ENCODE measurements at places on chromosomes 12 and 14. TPM values are rescaled to one million over a fixed set of nuclear protein-coding genes. Genes with fewer than 3 reads are reported as not detected.

The GPR162 gene
- 2.1 TPM for total RNA-seq

- no peak for DNase-seq
Measured at GRCh38 chr12:108645686-108646599, 12.2 kb upstream of the SELPLG start.

The KRT79 gene
- total RNA-seq, result not detected

The RBM19 gene
- 7.9 TPM for total RNA-seq

The CLMN gene
- 2.8 TPM for total RNA-seq

DNA sequence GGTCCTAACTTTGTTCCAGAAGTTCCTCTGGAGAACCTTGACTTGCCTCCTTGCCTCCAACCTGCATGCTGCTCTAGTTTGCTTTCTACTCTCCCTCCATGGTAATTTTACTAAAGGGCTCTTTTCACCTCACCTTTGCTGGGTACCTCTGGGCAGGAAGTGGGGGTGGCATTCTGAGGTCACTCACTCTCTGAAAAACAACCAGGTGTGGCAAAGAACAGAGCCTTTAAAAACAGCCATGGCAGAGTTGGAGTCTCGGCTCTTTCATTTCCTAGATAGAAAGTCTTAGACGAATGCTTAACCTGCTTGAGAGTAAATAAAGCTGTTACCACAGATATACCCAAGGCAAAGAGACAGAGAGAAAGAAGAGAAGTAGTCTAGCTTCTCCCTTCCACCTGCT is 827.9 kb downstream of the BCL11B start:
- DNase-seq, result no peak

- no peak for DNase-seq
Measured at GRCh38 chr14:75040507-75040906, 10.8 kb downstream of the MLH3 start.

DNA sequence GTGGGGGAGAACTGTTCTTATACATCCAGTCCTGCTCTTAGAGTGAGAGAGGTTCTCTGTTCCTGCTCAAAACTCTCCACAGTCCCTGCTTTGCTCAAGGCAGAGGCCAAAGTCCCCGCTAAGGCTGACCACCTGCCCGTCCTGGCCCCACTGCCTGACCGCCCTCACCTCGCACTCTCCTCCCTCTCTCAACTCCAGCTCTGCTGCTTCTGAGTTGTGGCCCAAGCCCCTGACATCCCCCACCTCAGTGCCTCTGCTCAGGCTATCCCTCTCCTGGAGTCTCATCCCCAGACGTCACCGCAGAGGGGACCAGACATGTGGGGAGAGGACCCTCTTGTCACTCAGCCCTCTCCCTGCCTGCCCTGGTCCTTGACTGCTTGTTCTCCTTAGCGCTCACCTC is 110.6 kb downstream of the CALM1 start:
- no peak for DNase-seq

The TMEM132D gene
- 0.05 TPM for total RNA-seq

- no peak for DNase-seq
Measured at GRCh38 chr12:243381-243780, 19.3 kb downstream of the SLC6A13 start.

DNA sequence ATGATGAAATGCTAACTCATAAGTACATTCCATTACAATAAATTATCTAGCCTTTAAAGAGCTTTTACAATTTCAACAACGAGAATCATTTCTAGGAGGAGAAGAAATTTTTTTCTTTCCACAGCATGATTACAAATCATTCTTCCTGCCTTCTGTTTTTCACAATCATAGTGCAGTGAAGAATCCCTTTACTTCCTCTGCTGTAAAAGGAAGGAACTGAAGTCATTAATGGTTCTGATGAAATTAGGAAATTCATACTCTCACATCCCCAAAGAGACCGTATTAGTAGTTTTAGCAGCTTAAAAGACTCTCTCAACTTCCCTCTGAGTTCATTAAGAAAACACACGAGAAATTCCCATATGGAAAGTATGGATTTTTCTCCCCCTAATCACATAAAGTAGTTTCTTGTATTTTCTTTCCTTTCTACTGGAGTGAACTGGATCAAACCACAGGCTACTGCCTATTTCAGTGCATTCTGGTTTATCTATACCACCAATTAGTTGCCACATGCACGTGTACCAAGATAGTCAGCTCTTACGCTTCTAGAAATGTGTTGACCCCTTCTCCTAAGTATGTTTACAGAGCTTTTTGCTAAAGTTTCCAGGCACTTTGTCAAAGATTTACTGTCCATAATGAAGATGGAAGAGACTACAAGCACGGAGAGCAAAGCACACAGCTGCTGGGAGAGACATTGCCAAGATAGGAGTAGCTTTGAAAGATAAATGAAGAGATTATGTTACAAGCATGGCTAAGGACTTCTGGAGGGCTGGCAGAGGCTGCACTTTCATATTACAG is 58.9 kb upstream of the KITLG start:
- no peak for DNase-seq

DNA sequence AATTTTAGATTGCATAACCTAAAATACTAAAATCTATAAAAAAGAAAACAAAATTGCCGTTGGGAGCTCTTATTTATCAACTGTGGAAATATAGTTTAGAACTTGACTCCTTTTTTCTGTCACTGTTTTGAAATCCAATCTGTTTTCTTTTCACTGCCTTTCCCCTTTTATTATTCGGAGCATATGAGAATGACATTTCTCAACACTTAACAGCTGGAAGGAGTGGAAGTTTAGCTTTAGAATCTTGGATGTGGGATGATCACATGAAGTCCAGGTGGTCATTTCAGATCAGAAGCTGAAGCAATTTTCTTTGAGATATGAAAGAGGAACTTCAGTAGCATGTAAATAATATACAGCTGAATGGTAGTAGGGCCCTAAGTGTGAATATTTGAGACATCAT is 16.7 kb downstream of the TRHDE start:
- DNase-seq, result no peak

DNA sequence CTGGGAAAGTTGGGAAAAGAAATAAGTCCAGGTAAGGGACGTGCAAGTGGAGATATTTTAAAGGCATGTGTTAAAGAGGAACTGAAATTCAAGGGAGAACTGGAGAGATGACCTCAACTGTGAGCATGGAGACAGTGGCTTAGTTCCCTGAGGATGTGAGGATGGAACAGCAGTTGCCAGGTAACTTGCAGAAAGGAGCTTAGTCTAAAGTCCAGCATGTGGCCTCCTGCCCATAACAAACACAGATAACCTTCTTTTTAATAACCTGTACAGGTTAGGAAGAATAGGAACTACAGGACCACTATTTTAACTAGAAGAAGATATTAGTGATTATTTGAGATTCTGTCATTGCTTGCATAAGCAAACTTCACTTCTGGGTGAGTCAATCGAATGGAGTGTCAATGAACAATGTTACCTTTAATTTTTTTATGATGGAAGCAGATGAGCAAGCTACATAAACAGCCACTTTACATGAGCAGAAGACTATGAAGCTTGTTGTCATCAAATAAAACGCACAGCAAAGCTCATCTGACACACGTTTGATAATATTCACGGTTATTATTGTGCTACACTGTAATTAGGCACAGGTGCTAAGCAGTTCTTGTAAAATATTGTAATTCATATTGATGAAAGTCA is 291.7 kb upstream of the DDHD1 start:
- no peak for DNase-seq

The AJUBA gene
- total RNA-seq, result 55.5 TPM

DNA sequence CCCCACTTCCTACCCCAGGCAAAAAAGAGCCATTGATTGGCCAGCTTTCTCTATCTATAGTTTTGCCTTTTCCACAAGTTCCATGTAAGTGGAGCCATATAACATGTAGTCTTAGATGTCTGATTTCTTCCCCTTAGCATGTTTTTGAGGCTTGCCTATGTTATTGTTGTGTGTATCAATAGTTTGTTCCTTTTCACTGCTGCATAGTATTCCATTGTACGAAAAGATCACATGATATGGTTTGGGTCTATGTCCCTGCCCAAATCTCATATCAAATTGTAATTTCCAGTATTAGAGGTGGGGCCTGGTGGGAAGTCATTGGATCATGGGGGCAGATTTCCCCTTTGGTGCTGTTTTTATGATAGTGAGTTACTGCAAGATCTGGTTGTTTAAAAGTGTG is 93.6 kb upstream of the RFLNA start:
- DNase-seq, result no peak

DNA sequence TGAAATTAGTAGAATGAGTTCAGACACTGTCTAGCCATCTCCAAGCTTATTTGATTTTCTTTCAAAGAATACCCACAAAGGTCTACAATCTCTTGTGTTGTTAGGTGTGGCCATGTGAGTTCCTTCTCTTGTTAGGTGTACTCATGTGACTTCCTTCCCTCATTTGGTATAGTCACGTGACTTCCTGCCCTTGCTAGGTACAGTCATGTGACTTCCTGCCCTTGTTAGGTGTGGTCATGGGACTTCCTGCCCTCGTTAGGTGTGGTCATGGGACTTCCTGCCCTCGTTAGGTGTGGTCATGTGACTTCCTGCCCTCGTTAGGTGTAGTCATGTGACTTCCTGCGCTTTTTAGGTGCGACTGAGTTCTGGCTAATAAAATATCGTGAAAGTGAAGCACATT is 179.6 kb downstream of the TMX1 start:
- no peak for DNase-seq

DNA sequence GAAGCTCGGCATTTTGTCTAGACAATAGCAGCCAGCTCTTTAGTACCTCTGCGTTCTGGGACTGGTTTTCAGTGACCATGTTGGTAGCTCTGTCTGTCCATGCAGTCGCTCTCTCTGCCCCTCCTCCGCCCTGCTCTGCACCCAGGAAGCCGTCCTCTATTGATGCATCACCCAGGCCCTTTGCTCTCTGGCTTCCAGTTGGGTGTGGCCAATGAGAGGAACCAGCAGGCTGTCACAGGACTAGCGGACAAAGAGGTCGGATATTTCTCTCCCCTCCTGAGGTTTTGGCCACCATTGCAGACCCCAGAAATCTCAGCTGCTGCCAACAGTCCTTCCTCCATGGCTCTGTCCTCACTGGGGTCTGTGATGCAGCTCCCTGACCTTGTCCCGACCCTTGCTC is 180.6 kb downstream of the TMEM132D start:
- DNase-seq, result no peak

- no peak for DNase-seq
Measured at GRCh38 chr12:98334768-98335167, 180.6 kb upstream of the TMPO start.

The TAS2R7 gene
- total RNA-seq, result not detected

DNA sequence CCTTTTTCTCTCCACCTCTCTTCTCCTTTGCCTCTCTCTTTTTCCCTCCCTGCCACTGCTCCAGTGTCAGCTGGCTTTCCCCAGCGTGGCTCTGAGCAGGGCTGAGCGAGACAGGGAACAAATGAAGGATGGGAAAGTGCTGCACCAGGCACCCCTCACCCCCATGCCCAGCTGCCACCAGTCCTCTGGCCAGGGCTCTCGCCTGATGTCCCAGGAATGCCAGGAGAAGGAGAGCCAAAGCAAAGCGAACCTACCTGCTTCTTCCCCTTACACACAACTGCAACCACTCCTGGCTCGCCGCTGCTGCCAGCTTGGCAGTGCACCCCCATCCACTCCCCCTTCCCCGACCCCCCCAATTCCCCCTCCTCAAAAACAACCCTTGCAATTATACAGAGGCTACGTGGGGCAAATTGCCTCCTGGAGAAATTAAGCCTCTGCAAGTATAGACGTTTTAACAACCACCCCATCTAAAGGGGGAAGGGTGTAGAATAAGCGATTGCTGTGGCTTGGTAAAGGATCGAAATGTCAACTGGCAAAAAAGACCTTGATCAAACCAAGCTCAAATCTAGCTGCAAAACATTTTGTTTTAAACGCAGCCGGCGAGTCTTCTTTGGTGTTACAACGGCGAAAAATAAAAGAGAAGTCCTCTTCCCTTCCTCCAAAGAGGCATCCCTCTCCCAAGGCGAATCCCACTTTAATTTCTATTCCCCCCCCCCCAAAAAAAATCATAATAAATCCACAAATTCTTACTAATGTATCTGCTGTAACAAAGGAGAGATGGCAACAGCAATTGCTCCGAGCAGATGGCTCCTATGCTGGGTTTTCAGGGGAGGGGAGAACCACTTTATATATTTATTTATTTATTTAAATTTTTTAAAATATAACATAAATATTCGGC is 2.9 kb downstream of the BCL11B start:
- DNase-seq, result no peak

GRCh38 chr12:66077542-66077941 is 53.0 kb downstream of the LLPH start:
- DNase-seq, result no peak

GRCh38 chr12:72622556-72622955 is 350.4 kb downstream of the TRHDE start:
- DNase-seq, result no peak

DNA sequence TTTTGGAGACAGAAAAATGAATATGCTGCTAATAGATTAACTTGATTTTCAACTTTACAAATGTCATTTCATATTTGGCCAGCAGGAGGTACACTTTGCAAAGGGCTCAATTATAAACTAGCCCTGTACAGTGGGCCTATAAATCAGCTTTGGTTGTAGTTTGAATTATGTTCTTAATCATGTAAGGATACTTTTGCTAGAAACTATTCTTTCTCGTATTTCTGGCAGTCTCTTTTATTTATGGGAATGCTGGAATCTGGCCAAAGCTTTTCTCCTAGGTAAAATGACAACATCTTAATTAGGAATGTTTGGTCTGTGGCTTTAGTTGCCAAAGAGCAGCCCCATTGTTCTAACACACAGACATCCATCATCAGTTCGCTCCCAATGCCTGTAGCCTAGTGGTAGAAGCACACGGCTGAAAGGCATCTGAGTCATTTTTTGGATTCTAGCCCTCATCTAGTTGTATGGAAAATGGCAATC is 1322.3 kb upstream of the SEL1L start:
- peak; percentile 6 for DNase-seq

The GPRC5A gene
- 70.0 TPM for total RNA-seq

DNA sequence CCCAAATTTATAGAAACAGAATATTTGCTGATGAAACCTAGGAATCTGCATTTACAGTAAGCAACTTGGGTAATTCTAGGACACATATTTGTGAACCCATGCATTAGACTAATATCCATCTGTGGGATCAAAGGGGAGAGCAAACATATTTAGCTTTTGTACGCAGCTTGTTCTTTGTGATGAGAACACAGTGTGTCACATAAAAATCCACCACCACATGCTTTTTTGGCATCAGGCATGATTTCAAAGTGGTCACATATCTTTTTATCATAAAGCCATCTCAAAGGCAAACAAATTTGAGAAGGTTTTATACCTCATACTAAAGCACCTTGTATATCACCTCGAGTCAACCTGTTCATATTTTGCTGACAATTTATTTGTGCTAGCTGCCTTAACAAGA is 15.7 kb downstream of the DNAL1 start:
- no peak for DNase-seq

- DNase-seq, result no peak
Measured at GRCh38 chr14:66496188-66496807, 10.1 kb downstream of the CCDC196 start.

GRCh38 chr14:24911324-24912109 is 138.4 kb downstream of the STXBP6 start:
- peak; percentile 18 for DNase-seq

DNA sequence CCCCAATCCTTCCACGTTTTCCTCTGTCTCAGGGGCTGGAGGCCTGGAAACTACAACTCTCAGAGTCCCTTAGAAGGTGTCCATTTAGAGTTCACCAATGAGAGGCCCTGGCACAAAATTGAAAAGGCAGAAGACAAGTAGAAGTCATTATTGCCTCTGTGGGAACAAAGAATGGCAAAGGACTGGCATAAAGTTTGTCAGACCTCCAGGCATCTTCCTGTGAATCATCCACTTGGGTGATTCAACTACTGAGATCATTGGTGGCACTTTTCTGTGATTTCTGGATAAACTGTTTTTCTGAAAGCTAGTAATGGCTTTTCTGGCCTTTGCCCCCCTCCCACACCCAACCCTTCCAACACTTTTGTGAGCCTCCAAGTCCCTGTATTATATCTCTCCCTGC is 42.6 kb upstream of the C12orf42 start:
- peak; percentile 47 for DNase-seq
